OCI-M1 (cell line): ENCODE measurements at places on chromosomes 13 and 19.

- DNase-seq, result no peak
Measured at GRCh38 chr13:59352600-59352999, 811.1 kb downstream of the DIAPH3 start.

DNA sequence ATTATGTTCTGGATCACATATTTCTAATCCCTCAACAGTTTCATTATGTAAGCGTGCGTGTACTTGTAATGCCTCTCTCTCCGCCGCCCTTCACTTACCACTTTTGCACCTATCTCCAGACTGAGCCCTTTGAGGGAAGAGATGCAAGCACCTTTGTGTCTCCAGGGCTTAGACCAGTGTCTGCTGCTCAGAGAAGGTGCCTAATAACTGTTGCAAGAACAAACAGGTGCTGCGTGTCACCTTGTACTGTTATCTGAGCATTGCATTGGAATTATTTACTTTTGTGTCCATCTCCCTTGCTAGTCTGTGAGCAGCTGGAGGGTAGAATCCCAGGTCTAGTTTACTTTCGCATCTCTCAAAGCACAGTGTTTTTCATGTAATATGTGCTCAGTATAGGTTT lies 156.2 kb downstream of the FLT1 start:
- no peak for DNase-seq

DNA sequence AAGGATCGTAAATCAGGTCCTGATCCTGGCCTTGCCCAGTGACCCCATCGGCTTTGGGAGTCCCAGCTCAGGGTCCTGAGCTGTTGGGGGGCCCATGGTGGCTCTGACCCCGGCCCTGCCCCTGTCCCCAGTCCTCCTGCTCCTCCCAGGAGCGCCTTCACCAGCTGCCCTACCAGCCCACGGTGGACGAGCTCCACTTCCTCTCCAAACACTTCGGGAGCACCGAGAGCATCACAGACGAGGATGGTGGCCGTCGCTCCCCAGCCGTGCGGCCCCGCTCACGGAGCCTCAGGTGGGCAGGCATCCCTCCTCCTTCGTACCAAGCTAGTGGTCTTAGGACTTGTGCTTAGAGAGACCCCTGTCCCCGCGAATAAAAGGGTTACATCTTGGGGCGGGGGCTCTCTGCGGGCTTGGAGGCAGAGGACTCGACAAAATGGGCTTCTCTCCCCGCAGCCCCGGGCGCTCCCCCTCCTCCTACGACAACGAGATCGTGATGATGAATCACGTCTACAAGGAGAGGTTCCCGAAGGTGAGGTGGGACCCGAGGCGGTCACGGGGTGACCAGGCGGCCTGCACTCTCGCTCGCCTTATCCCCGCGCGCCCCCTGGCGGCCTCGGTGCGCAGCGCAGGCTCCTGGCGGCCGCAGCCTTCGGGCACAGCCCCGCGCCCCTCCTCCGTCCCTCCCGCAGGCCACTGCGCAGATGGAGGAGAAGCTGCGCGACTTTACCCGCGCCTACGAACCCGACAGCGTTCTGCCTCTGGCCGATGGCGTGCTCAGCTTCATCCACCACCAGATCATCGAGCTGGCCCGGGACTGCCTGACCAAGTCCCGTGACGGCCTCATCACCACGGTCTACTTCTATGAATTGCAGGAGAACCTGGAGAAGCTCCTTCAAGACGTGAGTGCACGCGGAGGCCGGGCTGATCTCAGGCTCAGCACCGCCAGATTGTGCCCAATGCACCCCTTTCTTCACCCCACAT lies 9.1 kb downstream of the MAST1 start:
- peak; percentile 85 for DNase-seq

DNA sequence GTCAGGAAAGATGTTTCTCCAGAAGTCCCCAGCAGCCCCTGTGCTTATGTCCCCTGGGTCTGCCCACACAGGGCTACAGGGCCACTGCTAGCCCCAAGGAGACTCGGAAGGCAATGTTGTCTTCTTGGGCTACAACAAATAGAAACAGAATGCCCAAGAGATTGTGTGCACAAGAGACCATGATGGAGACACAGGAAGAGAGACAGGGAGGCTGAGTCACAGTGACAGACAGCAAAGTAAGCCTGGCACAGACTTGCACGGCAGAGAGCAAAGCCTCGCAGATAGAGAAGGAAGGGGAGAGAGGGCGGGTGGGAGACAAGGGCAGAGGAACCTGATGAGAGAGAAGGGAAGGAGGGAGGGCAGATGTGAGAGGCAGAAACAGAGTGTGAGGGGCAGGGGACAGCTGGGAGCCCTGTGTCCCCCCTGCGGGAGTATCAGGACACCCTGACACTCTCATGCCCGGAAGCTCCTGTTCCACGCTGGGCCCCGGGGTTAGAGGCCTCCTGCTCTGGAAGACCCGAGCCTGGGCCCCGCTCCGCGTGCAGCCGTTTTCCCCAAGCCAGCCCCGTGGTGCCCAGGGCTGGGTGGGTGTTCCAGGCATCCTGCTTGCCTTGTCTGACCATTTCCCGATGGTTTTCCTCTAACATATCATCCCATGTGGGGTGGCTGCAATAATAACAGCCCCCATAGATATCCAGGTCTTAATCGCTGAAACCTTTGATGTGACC lies 2.7 kb upstream of the PLA2G4C start:
- no peak for DNase-seq

DNA sequence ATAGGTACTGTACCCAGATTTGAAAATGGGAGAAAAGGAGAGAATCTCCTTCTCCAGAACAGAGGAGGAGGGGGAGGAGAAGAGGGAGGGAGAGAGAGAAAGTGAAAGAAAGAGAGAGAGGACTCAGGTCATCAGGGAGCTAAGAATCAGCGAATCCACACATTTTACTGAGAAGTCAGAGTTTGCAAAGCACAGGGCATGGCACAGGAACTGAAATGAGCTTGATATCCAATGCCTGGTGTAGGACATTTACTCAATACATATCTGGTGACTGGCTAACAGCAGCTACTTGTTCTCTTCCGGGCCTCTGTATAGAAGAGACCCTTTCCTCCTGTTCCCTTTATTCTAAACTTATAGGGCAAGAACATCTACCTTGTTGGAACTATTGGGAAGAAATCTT lies 375.1 kb downstream of the KLF5 start:
- DNase-seq, result peak; percentile 78

DNA sequence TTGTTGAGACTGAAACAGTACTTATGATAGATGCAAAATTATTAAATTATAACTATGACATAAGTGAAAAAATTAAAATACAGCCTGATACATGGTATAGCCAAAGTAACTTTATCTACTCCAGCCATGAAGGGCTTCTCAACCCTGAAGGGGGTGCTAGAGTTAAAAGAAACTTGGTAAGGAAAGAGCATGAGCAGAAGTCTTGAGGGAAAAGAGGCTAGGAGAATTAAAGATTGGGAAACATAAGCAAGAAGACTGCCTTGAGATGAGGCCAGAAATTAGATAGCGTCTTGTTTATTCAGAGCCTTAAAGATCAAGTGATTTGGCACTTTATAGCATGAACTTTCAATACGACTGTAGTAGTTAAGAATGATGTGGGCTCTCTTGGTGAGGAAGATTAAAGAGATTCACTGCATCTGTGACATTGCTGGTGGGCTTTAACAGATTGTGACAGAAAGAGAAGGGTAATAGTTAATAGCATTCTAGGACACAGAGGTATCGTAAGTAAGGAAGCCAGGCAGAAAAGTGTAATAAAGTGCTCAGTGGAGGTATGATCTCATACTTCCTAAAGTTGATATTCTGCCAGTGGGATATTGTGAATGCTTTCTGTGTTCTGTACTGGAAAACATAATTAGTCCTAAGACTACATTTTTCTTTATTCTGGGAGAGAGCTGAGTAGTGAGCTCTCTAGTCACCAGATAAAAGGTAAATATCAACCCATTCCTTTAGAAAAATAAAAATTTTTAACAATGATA lies 385.4 kb upstream of the PRR20A start:
- peak; percentile 23 for DNase-seq

DNA sequence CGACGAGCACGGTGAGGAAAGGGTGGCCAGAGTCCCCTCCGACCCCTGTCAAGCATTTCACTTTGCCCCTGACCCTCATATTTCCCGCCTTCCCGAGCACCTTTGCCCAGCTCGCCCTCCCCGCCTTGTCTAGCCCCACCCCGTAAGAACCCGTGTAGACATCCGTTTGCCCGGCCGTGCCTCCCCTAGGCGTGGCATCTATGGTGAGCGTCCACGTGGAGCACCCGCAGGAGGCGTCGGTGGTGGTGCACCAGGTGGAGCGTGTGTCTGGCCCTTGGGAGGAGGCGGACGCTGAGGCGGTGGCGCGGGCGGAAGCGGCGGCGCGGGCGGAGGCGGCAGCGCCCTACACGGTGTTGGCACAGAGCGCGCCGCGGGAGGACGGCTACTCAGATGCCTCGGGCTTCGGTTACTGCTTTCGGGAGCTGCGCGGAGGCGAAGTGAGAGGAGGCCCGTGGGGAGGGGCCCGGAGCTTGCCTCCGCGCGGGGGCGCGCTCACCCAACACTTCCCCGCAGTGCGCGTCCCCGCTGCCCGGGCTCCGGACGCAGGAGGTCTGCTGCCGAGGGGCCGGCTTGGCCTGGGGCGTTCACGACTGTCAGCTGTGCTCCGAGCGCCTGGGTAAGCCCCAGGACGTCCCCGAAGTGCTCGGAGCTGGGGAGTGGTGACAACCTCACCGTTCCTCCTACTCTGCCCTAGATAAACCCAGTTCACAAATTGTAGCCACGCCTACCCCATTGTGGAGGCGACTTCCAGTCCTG lies 4.2 kb downstream of the LTBP4 start:
- peak; percentile 87 for DNase-seq

DNA sequence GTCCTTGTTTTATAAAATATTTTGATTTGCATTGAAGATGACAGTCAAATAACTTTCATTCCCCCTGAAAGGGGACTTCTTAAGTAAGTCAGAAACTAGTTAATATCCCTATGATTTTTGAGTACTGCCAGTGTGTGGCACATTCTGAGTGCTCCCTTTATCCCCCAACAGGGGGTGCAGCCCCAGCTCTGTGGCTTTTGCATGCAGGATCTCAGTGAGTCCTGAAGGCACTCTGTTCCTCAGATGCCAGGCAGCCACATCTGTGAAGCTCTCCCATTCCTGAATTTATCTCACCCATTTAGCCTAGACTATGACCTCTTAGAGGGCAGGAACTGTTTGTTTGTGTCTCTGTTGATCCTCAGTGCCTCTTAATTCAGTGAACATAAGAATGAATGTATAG lies 123.1 kb downstream of the CDK8 start:
- DNase-seq, result peak; percentile 41

- DNase-seq, result no peak
Measured at GRCh38 chr13:49220036-49220855, at the start of gene MLNR. Gene MLNR (plus strand): TSS chr13:49220338. CDS start chr13:49220338, 0 bp downstream.

DNA sequence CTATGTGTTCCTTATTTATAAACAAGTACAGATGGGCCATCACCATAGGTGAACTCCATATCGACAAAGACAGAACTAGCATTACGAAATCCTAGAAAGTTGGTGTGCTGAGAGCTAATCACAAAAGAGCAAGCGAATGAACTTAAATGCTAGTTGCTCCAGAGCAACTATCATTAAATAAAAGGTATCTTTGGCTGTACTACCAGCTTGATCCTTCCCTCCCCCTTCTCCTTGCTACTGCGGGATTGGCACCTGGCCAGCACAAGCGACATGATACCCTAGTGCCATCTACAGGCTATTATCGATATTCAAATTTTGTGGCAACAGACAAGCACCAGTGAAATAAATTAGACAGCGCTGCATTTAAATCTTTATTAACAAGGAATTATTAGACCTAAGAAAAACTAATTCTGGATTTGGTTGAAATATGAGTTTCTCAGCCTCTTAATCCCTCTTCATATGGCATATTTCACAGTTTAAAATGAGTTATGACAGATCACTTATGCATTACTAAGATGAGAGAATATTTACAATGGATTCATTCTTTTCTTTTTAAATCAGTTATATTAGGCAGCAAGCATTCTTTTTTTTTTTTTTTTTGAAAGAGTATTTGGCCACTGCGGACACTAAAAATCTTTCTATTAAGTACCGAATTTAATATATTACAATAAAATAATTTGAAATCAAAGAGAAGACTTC lies 5.8 kb downstream of the PCDH9 start:
- DNase-seq, result peak; percentile 93

- DNase-seq, result no peak
Measured at GRCh38 chr13:80798576-80799133, 457.7 kb upstream of the SPRY2 start.

DNA sequence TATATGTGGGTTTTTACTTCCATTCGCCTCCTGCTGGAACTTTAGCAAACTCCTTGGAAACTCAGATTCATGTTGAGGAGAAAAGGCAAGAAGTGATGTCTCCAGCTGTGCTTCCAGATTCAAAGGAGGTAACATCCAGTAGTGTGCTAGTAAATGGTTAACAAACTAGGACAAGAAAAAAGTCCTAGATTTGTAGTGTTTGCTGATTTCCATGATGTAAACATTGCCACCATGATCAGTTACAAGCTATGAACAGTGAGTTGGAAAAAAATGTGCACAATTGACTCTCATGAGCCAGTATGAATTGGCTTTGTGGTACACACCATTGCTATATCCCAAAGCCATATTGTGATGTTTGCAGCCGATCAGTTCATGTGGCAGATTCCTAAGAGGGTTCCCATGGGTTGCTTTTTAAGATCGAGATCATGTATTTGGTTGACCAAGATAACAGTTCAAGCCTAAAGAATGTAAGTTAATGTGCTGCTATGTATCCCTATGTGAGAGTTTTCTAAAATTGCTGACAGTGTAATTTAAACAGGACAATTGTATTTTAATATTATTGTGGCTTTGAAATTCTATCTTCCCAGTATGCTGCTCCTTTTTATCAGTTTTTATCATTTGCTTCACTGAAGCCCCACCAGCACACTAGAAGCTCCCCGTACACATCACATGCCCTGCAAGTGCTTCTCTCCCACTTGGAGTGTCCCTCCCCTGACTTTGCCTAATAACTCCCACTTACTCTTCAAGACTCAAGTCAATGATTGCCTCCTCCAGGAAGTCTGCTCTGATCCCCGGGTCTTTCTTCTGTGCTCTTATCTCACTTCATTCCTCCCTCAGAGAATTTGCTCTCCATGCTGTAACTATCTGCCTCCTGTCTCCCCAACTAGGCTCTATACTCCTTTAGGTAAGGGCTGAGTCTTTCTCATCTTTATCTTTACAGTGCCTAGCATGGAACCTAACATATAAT lies 148.3 kb downstream of the RGCC start:
- no peak for DNase-seq

GRCh38 chr19:35066691-35067563 lies 25.4 kb downstream of the HPN start:
- peak; percentile 95 for DNase-seq

DNA sequence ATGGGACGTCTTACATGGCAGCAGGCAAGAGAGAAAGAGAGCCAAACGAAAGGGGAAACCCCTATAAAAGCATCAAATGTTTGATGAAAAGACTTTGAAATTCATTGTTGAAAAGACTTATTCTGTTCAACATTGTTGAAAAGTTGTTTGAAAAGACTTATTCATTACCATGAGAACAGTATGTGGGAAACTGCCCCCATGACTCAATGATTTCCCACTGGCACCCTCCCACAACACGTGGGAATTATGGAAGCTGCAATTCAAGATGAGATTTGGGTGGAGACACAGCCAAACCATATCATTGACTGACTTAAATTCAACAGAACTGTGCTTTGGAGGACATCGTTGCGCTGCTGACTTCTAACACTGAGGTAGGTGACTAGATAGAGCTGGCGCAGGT lies 48.0 kb upstream of the RCBTB2 start:
- no peak for DNase-seq
